Gastrocnemius medialis (tissue), 4 donors: ENCODE measurements at places on chromosomes 12 and 14. TPM values are rescaled to one million over a fixed set of nuclear protein-coding genes. Genes with fewer than 3 reads are reported as not detected.

DNA sequence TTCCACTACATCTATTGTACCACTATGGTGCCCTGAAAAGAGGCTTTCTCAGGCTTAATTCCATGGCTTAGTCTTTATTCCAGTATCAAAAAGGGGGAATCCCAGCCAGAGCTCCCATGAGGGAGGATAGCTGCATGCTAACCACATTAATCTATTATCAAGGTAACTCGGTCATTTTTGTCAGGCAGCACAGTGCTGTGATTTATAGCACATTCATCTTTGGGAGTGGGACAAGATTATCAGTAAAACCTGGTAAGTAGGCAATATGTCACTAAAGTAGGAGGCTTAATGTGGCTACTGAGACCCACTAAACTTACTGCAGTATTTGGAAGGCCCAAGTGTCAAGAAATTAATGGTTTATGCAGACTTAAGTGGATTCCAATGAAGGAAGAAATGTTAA is 58.9 kb downstream of the DAD1 start:
- no peak for DNase-seq
- no peak overlapping the region for H3K27ac ChIP-seq
- H3K4me3 ChIP-seq = no peak overlapping the region
- no peaks in the 10 kb centered on the region for H3K36me3 ChIP-seq
- H3K4me1 ChIP-seq = no peaks in the 10 kb centered on the region

GRCh38 chr14:46091819-46092218 is 559.8 kb downstream of the RPL10L start:
- no peak overlapping the region for H3K27ac ChIP-seq
- H3K4me1 ChIP-seq = no peaks in the 10 kb centered on the region
- no peaks in the 10 kb centered on the region for H3K36me3 ChIP-seq
- no peak for DNase-seq
- H3K27me3 ChIP-seq = no peaks in the 10 kb centered on the region

Gene GLIPR1L2
- 1.0 TPM for total RNA-seq

DNA sequence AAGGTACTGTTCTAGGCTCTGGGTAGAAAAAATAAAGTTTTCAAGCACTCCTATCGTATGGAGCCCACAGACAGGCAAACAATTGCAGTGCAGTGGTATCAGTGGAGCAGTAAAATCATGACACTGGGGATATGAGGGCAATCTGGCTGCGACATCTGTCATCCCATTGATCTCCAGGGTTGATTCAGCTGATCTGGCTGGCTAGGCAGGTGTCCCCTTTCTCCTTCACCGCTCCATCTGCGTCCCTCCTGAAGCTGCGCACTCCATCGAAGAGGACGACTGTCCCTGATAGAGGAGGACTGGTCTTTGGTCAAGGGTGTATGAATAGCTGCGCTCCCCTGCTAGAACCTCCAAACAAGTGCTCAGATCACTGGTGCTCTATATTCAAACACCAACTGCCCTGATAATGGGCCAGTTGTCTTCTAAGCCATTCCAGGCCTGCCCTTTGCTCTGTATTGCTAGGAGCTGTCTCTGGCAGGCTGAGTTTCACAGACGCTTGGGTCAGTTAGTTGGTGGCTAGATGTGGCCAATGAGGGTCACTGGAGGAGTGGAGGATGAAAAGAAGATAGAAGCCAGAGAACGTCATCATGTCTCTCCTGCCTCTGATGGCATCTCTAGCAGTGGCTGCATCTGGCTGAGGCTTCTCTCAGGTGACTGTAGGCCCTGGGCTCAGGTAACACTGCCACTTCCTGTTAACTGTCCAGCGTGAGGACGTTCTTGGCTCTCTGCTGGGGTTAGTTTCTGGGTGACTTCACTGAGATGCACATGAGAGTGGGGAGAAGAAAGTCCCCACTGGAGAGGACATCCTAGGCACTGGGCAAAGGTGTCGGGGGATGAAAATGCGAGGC is 205.0 kb upstream of the FOXN3 start:
- peaks cover 15% of the 10 kb centered on the region for H3K4me1 ChIP-seq
- H3K4me3 ChIP-seq = no peak overlapping the region
- H3K27ac ChIP-seq = no peak overlapping the region

GRCh38 chr14:75648066-75648838 is 12.4 kb downstream of the ERG28 start:
- peak; percentile 90 for DNase-seq
- H3K4me1 ChIP-seq = peaks cover 38% of the 10 kb centered on the region
- no peak overlapping the region for H3K4me3 ChIP-seq

Gene NUAK1
- total RNA-seq = 18.9 TPM

DNA sequence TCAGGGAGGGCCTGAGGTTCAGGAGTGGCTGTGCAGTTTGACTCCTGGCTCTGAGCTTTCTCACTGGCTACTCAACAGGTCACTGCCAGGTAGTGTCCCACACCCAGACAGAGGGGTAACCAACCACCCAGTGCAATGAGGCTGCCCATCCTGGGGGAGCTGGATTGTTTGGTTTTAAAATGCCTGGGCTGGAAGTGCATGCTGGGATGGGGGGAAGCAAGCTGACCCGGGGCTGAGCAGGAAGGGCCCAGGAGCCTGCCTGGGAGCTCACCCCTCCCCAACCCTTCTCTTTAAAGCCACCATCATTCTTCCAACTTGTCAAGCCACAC is 12.6 kb upstream of the ABHD12B start:
- H3K36me3 ChIP-seq = no peaks in the 10 kb centered on the region
- peak overlapping the region; percentile 60 for H3K4me3 ChIP-seq
- peak overlapping the region; percentile 66 for H3K27ac ChIP-seq
- peaks cover 10% of the 10 kb centered on the region for H3K4me1 ChIP-seq
- DNase-seq = no peak
- no peaks in the 10 kb centered on the region for H3K27me3 ChIP-seq

Gene ASCL1
- 0.20 TPM for total RNA-seq

DNA sequence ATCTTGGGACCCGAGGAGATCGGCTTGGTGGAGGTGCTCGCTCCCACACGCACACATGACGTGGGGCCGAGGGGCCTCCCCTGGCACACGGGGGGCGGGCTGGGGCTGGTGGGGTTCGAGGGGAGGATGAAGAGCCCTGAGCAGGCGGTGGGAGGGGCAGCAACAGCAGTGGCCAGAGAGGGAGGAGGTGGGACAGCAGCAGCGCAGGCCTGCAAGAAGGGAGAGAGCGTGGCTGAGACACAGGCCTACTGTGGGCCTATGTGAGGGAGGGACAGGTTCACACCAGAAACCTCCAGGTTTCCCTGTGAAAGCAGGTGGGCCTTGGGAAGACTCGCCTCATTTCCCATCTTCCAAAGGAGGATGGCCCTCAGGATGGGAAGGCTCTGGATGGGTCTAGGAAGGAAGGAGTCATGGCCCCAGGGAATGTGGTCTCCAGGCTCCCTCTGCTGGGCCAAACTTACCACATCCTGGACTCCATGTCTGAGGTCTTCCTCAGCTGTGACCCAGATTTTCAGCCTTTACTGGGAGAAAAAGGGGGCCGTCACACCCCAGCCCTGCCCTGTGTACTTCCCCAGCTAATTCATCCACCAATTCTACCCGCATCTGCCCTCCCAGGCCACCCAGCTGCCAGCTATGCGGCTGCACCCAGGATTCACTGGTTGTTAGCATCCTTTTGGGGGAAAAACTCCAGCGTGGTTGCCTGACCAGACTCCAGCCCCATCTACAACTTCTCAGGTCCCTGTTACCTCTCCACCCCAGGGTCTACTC is 2.8 kb downstream of the PIANP start:
- no peak overlapping the region for H3K27ac ChIP-seq
- H3K4me3 ChIP-seq = no peak overlapping the region
- peaks cover 81% of the 10 kb centered on the region for H3K27me3 ChIP-seq
- H3K4me1 ChIP-seq = peaks cover 2% of the 10 kb centered on the region

Gene OR6C74
- not detected for total RNA-seq

DNA sequence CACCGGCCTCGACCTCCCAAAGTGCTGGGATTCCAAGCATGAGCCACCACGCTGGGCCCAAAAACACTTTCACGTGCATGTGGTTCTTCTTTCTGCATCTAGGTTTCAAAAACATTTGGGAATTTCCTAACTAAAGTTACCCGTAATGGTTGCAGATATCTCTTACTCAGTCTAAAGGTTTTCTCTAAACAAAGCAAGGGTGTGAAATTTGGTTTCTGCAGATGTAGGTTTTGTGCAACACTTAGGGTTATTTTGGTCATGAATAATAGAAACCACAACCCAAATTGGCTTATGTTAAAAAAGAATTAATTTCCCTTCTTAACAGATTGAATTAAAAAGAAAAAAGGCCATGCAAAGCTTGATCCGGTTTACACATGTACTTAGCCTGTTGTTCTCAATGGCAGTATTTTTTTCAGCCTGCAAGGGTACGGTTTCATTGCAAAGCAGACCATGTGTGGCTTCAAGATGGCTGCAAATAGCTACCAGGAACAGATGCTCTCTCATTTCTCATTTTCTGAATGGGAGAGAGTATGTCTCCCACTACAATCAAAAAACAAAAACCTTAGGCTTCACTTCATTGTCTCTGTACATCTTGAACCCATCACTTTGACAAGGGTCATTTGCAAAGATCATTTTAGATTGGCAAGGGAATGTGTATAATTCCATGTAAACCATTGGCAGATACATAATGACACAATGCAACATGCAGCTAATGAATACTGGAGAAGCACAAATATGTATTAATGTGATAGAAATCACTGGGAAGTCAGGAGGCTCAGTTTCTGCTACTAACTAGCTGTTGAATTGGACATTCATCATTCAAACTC is 491.2 kb upstream of the FLRT2 start:
- H3K27ac ChIP-seq = no peak overlapping the region
- no peaks in the 10 kb centered on the region for H3K36me3 ChIP-seq
- H3K4me1 ChIP-seq = no peaks in the 10 kb centered on the region
- no peaks in the 10 kb centered on the region for H3K27me3 ChIP-seq
- no peak overlapping the region for H3K4me3 ChIP-seq
